Amygdala (tissue), 56 donors: ENCODE measurements at places on chromosomes 4 and X.

- DNase-seq = no peak
Observed at GRCh38 chr4:183163135-183163534, 64.1 kb downstream of the WWC2 start.

DNA sequence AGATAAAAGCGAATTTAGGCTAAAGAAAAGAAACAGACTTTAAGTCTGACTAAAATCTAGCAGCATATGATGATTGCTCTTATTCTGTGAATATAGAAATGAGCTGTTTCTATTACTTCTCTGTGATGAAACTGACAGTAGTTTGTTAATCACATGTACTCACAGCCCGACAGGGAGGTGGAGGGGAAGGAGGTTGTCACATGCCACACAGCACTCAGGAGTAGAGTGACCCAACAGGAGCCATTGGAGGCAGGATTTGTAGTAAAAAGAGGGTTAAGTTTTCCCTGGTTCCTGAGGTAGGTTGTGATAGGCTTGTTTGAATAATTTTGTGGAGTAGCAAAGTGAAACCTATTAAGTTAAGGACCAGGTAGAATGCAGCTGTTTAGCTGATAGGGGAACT lies 495.9 kb downstream of the CENPC start:
- no peak for DNase-seq

DNA sequence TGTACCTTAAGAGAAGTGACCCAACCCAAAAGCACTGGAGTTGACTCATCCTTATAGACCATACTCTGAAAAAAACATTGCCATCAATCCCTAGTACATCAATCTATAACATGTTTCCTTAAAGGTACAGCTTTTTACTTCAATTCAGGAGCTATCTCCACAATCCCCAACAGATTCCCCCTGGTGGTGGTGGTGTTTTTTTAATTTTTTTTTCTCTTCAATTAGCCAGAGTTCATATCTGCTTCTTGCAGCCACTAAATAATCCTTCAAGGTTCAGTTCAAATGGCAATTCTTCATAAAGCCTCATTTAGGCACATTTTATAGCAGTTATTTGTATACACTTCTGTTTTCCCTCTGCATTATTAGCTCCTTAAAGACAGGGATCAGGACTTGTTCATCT lies 60.7 kb upstream of the KDR start:
- DNase-seq = no peak

DNA sequence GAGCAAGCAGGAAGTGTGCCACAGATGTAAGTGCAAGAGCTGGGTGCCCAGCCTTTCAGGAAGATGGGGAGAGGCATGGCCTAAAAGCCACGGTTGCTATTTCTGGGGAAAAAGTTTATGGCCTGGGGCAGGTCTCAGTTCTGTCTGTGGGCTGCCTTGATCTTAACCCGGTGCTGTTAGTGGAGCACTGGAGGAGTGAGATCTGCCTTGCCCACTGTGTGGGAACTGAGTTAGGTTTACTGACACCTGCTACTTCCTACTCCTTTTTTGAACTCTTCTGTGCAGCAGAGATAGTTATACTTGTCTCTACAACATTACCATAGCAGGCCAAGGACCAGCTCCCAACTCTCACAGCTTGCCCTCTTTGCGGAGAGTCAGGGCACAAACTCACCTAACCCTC lies 76.5 kb downstream of the ITM2A start:
- no peak for DNase-seq

GRCh38 chr4:52641854-52642563 lies 17.1 kb downstream of the USP46 start:
- DNase-seq = no peak

DNA sequence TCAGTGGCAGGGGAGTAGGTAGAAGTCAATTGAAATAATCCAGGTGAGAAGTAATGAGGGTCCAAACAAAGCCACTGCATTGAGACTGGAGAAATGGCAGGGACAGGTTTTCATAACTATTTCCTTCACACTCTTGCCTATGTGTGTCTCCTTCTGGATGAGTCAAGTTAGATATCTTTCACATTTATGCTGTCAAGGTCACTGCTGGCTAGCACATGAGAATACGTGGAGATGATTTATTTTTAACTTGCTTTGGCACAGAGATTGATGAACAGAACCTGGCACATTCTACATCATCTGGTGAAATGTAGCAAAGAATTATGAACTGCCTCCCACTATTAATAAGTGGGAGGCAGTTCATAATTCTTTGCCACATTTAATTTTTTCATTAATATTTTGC lies 66.7 kb upstream of the BOD1L1 start:
- no peak for DNase-seq

DNA sequence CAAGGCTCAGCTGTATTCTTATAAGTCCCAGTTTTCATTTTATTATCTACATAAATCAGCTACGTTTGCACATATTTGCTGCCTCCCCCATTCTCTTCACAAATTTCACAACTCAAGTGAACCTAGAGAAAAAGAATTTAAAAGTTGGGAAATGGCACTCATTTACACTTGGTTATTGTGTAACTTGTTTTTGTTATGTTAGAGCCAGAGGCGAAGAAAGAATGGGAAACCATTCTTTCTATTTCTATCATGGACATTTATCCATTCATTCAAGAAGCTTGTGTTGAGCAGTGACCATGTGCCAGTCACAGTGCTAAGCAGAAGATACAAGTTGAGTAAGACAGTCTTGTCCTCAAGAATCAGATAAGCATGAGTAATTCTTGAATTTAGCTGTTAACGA lies 13.5 kb downstream of the LIAS start:
- no peak for DNase-seq
